ENCODE measurements at places on chromosomes 2 and 18. TPM values are rescaled to one million over a fixed set of nuclear protein-coding genes. Genes with fewer than 3 reads are reported as not detected.

DNER gene
- 0.91 TPM for total RNA-seq

OSR1 gene
- 10.3 TPM for total RNA-seq

VSNL1 gene
- 1.1 TPM for total RNA-seq

NAT8 gene
- not detected for total RNA-seq

CHRNG gene
- total RNA-seq: not detected

SH2D6 gene
- 0.71 TPM for total RNA-seq

COL3A1 gene
- 30.4 TPM for total RNA-seq

COBLL1 gene
- total RNA-seq: 80.9 TPM

TUBB8B gene
- 0.93 TPM for total RNA-seq

CNDP1 gene
- 0.29 TPM for total RNA-seq

TACR1 gene
- 0.73 TPM for total RNA-seq

CPS1 gene
- total RNA-seq: 4.9 TPM

PSMA8 gene
- 0.29 TPM for total RNA-seq

BCL2 gene
- 3.8 TPM for total RNA-seq

ARHGEF33 gene
- 1.4 TPM for total RNA-seq

CD8B2 gene
- total RNA-seq: not detected

TFCP2L1 gene
- 0.78 TPM for total RNA-seq

HOXD3 gene
- total RNA-seq: not detected

ATP6V1B1 gene
- total RNA-seq: not detected

SCN3A gene
- total RNA-seq: 4.7 TPM

DCDC2C gene
- not detected for total RNA-seq

MDH1B gene
- 2.8 TPM for total RNA-seq

FOXD4L1 gene
- 0.48 TPM for total RNA-seq

EML6 gene
- total RNA-seq: 2.6 TPM

UGT1A5 gene
- total RNA-seq: not detected

NRBP1 gene
- 109 TPM for total RNA-seq

CRYBA2 gene
- total RNA-seq: 30.1 TPM

REG3G gene
- not detected for total RNA-seq
